ENCODE measurements at places on chromosomes 2 and 18.

DNA sequence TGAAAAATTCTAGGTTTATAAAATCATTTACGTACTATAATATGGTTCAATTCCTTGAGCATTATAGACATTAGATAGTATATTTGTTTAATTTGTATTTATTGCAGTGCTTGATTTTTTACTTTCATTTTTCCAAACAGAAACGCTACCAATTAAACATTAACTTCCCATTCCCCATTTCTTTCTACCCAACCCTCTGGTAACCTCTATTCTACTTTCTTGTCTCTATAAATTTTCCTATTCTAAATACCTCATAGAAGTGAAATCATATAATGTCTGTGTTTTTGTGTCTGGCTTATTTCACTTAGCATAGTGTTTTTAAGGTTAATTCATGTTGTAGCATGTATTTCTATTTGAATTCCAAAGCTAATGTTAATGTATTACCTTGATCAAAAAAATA is 11.6 kb upstream of the SLC39A10 start:
- no peak for DNase-seq

DNA sequence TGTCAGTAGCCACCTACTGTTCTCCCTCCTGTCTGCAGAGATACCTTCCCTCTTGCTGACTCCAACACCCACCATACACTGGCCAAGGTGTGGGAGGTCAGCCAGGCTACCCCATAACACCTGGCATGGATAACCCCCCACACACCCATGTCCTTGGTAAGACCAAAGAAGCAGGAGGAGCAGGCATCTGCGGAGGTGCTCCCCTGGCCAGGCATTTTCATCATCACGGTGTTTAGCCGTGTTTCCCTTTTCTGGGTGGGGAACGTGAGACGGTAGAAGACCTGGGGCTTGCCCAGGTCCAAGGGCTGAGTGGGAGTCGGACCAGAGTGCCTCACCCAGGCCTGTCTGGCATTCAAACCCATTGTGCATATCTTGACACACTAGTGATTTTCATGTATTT is 150.3 kb downstream of the SMAD7 start:
- no peak for DNase-seq

- no peak for DNase-seq
Measured at GRCh38 chr2:9099341-9099751, 95.9 kb upstream of the MBOAT2 start.

- DNase-seq, result no peak
Measured at GRCh38 chr2:64354857-64355680, 98.9 kb upstream of the LGALSL start.

GRCh38 chr2:232910376-232910775 is 40.3 kb downstream of the SNORC start:
- DNase-seq, result no peak

DNA sequence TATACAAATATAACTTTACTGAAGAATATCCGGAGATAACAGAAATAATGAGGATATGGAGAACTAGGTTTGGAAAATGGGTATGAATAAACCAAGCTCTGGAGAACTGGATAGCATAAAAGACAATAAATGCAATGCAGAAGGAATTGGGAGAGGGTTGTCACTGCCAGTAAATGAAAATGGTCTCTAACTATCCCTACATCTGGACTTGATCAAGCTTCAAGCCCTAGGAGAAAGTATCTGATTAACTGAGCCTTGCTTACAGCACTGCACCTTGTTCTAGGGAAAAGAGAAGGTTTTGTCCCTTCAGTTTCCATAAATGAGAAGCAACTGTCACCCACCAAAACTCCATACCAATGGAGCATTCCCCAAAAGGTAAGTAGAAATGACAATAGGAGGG is 514.6 kb upstream of the ZEB2 start:
- DNase-seq, result no peak

DNA sequence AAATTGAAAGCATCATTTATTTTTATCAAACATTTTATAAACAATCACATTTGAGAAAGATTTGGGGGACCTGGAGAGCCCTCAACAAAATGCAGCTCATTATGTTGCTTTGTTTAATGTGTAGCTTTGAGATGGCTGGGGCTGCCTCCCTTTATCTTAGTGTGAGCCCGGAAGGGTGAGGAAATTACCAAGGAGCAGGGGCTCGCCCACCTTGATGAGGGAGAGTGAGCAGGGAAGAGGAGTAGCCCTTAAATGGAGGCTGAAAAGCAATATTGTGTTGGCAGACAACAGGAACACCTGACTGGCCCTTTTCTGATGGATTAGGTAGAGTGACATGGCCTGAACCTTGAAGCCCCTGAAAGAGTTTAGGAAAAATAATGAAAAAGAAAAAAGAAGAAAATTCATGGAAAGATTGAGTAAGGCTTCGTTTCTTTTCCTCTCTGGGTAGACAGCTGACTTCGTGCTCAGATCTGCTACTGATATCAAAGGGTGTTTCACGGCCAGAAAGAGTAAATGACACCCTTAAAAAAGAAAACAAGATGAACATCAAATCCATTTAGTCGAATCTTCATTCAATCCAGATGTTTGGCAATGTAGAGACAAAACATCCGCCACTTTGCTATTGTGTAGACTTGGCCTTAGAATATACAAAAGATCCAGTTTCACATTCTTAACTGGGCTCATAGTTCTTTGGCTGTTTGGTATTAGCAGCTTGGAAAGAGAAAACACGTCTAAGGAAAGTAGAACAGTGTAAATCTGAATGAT is 206.5 kb upstream of the TCF4 start:
- DNase-seq, result no peak

DNA sequence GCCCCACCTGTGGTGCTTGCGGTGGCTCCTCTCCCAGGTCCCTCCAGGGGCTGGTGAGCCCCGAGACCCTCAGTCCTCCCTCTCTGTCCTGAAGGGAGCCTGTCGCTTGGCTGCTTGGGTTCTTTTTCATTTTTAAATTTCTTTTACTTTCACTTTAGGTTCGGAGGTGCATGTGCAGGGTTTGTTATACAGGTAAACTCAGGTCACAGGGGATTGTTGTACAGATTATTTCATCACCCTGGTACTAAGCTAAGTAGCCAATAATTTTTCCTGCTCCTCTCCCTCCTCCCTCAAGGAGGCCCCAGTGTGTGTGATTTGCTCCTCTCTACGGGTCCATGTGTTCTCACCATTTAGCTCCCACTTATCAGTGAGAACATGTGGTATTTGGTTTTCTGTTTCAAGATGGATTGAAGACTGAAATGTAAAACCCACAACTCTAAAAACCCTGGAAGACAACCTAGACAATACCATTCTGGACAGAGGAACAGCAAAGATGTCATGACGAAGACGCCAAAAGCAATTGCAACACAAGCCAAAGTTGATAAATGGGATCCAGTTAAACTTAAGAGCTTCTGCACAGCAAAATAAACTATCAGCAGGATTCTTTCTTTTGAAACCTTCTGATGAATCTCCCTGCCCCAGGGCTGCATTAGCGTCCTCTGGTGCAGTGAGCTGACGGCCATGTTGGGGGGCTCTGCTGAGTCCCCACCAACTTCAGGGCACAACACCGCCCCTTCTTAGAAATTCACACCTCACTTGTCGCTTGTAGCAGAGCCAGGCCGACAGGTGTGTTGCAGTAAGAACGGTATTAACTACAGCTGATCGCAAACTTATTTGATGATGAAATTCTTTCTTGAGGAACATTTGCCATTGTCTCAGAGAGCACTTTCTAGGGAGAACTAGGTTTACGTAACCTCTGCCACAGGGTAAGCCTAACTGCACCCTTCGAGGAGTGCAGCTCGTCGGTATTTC is 135.3 kb downstream of the ZNF236 start:
- DNase-seq, result no peak

- DNase-seq, result no peak
Measured at GRCh38 chr18:6942742-6943141, 174.9 kb downstream of the LAMA1 start.

- DNase-seq, result no peak
Measured at GRCh38 chr2:216665717-216666116, 29.6 kb downstream of the IGFBP5 start.

DNA sequence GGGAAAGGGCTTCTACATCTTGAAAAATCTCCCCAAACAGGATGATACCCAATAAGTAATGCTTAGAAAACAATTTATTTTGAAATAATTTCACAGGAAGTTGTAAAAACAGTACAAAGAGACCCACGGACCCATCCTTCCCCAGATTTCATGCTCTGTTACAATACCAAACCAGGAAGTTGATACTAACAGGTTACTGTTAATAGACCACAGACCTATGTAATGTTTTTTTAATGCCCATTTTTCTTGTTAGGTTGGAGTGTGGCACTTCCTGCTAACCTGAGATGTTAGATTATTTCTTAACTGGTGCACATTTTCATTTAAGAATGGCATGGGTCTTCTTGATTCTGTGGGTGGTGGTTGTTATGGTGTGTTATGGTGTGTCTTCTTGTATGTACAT is 21.4 kb upstream of the MGAT5 start:
- DNase-seq, result no peak

DNA sequence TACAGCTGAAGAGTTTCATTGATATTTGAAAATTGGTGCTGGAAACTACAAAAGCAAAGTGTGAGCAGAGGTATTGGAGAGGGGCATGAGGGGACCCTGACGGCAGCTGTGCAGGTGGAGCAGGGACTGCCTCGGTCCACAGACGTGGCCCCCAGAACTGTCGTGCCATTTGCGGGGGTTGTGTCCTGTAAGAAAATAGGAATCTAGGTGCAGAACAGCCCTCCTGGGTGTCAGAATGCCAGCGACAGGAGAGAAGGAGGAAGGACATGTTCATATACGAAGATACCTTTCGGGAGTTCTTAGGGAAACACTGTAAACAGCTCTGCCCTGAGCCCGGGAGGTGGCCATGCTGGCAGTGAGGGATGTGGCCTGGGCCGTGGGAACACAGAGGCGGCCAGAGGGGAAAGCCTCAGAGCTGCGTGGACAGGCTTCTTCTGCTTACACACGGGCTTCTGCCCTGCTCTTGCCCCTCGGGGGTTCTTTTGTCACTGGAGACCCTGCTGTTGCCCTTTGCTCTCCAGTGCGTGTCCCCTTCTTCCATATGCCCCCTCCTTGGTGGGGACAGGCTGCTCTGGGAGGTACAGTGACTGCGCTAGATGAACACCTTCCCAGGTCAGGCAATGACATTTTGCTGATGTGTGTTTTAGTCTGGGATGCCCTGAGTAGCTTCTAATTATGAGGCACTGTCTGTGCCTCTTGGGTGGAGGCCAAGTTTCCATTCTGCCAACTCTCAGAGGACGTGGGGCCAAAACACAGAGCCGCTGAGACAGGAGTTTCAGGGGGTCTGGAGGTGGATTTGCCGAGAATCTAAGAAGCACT is 81.9 kb upstream of the TXNDC2 start:
- no peak for DNase-seq

DNA sequence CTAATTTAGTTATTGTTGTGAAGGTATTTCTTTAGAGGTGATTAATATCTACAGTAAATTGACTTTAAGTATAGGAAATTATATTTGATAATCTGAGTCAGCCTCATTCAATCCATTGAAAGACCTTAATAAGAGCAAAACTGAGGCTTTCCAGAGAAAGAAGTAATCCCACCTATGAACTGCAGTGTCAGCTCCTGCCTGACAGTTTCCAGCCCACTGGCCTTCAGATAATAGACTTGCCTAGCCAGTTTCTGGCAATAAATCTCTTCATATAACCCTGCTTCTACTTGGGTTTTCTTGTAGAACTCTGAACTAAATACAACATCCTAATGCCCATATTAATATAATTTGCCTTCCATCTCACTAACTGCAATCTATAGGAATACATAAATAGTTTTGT is 437.9 kb upstream of the UBE2E3 start:
- DNase-seq, result no peak

DNA sequence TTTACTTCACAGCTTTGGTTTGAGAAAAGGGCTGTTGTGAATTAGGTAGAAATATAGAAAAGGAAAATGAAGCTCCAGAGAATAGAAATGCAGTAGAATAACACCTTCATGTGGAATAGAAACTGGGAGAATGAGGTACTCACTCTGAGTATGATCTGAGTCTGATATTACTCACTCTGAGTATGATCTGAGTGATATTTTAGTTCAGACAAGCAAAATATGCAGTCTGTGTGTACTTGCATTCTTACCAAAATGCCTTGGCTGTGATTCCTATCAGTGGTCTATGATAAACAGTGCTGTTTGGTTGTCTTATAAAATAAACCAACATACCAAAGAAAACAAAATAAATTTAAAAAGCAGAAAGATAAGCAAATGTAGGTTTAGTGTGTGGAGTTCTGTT is 487.6 kb downstream of the THSD7B start:
- no peak for DNase-seq

GRCh38 chr2:216298719-216299495 is 73.4 kb downstream of the MARCHF4 start:
- no peak for DNase-seq

DNA sequence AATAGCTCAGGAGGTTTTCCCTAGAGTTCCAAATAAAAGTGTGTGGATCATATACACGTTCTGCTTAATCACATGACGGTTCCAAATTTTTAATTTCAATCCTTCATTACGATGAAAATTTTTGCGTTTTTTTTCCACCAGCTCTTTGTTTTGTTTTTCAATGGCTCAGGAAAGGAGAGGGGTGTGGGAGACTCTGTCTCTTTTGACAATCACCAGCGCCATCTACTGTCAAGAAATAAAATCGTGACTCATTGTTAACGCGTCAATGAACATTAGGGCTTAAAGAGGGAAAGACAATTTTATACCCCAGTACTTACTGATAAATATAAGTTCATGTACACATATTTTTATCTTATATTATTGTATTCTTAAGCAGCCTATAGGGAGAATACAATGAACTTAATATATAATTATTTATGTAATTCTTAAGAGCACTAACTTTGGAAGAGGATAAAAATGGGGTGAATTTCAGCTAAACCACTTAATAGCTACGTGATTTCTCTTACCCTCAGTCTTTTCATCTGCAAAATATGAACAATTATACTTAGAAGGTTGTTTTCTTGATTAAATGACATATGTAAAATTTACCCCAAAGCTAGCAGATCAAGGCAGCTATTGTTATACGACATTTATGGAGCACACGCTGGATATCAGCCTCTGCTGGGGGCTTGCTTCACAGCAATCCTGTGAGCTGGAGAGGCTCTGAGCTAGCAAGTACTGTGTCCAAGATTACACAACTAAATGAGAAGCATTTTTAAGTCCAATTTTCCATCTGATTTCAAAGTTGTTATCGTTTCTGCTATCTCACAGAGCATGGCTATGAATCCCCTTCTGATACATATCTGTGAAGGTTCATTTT is 47.4 kb upstream of the RMDN2 start:
- DNase-seq, result peak; percentile 34

GRCh38 chr2:130920415-130921163 is 83.9 kb downstream of the ARHGEF4 start:
- peak; percentile 93 for DNase-seq

- DNase-seq, result no peak
Measured at GRCh38 chr2:239444626-239445577, 44.1 kb upstream of the HDAC4 start.

- DNase-seq, result no peak
Measured at GRCh38 chr2:97743913-97744312, 30.5 kb downstream of the ZAP70 start.

DNA sequence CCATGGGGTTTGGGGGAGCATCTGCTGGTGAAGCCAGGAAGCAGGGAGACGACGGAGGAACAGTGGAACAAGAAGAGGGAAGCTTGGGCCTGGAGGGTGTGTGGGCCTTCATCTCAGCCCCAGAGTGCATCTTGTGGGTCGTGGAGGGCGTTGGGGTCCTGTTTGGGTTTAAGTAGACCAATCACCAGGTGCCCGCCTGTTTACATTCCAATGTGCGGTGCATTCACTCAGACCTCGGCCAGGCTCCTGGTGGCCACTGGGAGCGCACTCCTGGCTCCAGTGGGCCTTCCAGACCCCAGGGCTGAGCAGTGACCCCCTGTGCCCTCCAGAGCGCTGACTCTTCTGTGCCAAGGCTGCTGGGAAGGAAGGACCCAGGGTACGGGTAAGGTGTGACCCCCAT is 293.7 kb downstream of the NDUFA10 start:
- peak; percentile 35 for DNase-seq

Measured in HuH-7 (cell line).